ENCODE measurements at places on chromosomes 3 and 15.

GRCh38 chr15:69491038-69491505 lies 38.5 kb downstream of the RPLP1 start:
- DNase-seq: no peak

GRCh38 chr15:88878720-88879184 lies 16.6 kb downstream of the HAPLN3 start:
- DNase-seq: peak; percentile 65

DNA sequence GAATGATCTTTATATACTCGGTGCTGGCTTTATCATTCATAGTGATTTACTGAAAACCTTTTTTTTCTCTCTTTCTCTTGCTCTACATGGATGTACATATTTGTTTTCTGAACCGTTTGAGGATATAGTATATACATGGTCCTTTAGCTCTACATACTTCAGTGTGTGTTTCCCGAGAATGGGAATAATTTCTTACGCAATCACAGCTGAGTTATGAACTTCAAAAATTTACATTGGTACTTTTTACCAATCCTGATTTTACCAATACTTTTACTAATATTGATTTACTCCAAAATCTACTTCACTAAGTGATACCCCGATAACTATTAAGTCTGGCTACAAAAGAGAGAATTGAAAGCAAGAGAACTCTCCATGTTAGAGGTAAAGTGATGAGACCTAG lies 294.3 kb upstream of the ICE2 start:
- no peak for DNase-seq

GRCh38 chr15:74799856-74800558 lies 12.6 kb upstream of the LMAN1L start:
- peak; percentile 61 for DNase-seq

DNA sequence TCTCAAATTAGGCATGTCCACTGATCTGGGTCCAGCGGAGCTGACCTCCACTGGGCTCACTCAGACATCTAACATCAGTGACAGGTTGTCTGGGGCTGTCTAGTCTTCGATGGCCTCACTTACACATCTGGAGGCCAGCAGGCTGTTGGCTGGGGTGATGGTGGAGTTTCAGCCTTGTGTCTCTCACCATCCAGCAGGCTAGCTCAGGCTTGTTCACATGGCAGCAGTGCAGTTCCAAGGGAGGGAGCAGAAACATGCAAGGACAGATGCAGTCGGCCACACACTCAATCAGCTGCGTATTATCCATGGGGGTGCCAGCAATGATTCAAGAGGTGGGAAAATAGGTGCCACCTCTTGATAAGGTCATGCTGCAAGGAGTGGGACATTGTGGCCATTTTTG lies 292.5 kb downstream of the SHQ1 start:
- DNase-seq: no peak

DNA sequence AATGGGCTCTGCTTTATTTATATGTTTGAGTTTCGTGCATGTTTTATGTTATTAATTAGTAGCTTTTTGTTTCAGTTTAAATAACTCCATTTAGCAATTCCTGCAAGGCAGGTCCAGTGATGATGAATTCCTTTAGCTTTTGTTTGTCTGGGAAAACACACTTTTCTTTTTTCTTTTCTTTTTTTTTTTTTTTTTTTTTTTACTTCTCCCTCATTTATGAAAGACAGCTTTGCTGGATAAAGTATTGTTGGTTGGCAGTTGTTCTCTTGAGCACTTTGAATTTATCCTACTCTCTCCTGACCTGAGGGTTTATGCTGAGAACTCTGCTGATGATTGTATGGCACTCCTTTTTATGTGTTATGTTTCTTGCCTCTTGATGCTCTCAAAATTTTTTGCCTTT lies 35.7 kb downstream of the TMEM39A start:
- DNase-seq: no peak

DNA sequence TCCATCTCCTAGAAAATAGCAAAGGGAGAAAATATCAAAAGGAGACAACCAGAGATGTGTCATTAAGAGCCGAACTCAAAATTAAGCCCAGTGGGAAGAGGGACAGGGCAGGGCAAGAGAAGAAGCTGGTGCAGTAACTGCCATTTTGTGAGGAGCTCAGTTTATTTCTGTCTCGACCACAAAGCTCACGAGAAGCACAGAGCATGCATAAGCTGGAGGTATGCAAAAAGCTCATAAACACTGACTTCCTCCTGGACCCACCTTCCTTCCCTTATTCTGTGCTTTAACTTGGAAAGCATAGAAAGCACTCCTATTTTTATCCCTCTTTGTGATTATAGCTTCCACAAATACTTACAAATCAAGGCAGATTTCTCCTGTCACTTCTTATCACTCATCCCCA lies 81.3 kb downstream of the DGKG start:
- no peak for DNase-seq

- no peak for DNase-seq
These were observed 183.3 kb upstream of the EPHA6 start for GRCh38 chr3:96631050-96631449.

DNA sequence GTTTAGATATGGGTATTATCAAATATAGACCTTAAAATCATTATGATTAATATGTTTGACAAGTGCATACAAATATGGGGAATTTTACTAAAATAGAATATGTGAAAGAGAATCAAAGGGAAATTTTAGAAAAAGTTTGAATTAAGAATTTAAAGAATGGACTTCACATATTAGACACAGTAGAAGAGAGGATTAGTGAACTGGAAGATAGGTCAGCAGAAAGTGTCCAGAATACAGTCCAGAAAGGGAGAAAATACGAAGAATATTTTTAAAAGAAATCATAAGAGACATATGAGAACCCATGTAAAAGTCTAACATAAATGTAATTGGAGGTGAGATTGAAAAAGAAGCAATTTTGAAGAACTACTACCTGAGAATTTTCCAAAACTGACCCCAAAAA lies 139.9 kb downstream of the DTWD1 start:
- no peak for DNase-seq

- DNase-seq: no peak
These were observed 65.2 kb upstream of the TNIK start for GRCh38 chr3:171525437-171525836.

- DNase-seq: no peak
These were observed 17.9 kb upstream of the POLG start for GRCh38 chr15:89352476-89352875.

- DNase-seq: no peak
These were observed 36.7 kb downstream of the SYN2 start for GRCh38 chr3:12040902-12041301.

GRCh38 chr15:96500508-96500907 lies 170.0 kb downstream of the NR2F2 start:
- no peak for DNase-seq

DNA sequence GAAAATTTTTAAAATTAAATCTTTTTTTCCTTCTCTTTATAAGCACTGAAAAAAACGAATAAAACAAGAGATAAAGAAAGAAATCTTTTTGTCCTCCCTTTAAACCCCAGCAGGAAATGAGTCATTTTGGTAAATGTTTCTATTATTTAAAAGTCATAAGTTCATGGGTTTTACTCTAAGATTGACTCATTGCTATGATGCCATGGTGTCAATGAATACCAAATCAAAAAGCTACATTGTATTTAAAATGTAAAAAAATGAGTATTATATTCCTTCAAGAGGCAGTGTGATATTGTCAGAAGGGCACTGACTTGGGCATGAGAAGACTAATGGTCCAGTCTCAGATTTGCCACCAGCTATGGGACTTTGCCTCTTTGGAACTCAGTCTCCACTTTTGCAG lies 303.4 kb upstream of the DNAJC19 start:
- peak; percentile 90 for DNase-seq

- no peak for DNase-seq
These were observed 58.1 kb upstream of the CD200R1L start for GRCh38 chr3:112904786-112905185.
